Naive thymus-derived CD4-positive, alpha-beta T cell (primary cell): ENCODE measurements at places on chromosomes 3 and 15. TPM values are rescaled to one million over a fixed set of nuclear protein-coding genes. Genes with fewer than 3 reads are reported as not detected.

The TNNC1 gene
- 6.5 TPM for total RNA-seq

The GPR87 gene
- not detected for total RNA-seq

The VEPH1 gene
- total RNA-seq: 0.22 TPM

The THOC7 gene
- total RNA-seq: 41.6 TPM

The ABCF3 gene
- total RNA-seq: 102 TPM

The PDCD10 gene
- 31.5 TPM for total RNA-seq

The CASR gene
- total RNA-seq: 0.02 TPM in 1 of 2 replicates, not detected in the other

The B2M gene
- total RNA-seq: 6,506 TPM

The PDZRN3 gene
- not detected for total RNA-seq

The SOX14 gene
- total RNA-seq: not detected

The WDR53 gene
- 31.5 TPM for total RNA-seq

The TM4SF1 gene
- total RNA-seq: not detected in 2 replicates

The CHRFAM7A gene
- 1.8 TPM for total RNA-seq

The TRPC1 gene
- 1.2 and 1.5 TPM in 2 replicates for total RNA-seq

The SNX22 gene
- 1.2 TPM for total RNA-seq

The CNTN6 gene
- not detected for total RNA-seq

The SLC2A2 gene
- total RNA-seq: not detected

The CMTM8 gene
- 7.9 TPM for total RNA-seq

The EOMES gene
- 0.67 TPM for total RNA-seq

The CHST13 gene
- 3.8 TPM for total RNA-seq

The ARL14 gene
- not detected for total RNA-seq

DNA sequence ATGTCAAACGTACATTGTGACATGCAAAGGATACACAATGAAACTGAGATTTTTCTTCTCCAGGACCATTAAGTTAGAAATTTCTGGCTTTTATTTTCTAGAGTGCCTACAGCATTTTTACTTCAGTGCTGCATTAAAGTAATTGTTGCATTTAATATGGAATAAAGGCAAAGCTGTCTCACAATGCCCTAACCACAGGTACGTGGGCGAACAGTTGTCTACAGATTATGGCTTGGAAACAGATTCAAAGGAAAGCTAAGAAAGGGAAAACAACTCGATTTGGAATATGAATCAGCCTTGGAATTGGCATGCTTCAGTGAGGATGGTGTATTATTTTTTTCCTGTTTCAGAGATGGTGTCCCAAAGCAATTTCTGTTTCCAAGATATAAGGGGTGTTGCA, 79.1 kb upstream of the TUSC7 start:
- DNase-seq: no peak

DNA sequence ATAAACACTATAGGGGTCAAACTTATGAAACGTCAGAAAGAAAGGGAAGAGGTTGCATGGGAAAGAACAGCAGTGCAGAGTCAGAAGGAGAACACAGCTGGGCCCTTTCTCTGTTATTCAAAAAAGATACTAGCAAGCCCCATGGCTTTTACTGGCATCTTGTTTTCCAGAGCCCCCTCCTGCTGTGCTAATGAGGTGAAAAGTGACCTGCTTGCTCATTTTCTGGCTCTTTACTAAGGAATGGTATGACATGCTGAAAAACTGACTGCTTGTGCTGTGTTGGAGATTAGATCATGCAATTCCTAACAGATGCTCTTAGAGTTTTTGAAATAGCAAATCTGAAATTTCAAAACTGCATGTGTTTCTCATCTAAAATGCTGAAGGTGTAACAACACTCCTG, 541.6 kb upstream of the ALCAM start:
- no peak for DNase-seq

DNA sequence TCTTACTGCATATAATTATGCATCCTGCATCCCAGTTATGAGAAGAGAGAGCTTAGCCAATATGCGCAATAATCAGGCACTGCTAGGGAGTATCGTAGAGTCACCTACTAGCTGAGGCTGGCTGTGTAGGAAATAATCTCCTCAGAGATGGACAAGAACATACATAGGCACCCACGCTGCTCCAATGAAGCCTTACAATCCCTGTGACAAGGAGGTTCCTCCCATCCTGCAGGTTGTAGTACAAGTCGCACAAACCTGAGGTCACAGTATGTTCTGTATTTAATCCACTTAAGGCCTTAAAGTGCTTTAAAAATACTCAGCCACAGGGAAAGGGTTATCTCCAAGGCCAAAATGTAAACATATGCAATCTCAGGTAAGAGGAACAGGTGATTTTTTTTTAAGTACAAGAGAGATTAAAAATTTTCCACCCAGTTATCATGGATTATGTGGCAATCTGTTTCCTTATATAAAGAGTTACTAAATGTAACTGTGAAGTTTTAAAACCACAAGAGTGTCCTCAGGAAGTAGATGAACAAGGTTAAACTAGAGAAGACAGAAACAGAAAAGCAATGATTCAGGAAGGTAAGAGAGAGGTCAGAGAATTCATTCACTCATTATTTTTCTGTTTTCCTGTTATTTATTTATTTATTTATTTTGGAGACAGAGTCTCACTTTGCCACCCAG, 7.5 kb upstream of the COLQ start:
- DNase-seq: no peak

DNA sequence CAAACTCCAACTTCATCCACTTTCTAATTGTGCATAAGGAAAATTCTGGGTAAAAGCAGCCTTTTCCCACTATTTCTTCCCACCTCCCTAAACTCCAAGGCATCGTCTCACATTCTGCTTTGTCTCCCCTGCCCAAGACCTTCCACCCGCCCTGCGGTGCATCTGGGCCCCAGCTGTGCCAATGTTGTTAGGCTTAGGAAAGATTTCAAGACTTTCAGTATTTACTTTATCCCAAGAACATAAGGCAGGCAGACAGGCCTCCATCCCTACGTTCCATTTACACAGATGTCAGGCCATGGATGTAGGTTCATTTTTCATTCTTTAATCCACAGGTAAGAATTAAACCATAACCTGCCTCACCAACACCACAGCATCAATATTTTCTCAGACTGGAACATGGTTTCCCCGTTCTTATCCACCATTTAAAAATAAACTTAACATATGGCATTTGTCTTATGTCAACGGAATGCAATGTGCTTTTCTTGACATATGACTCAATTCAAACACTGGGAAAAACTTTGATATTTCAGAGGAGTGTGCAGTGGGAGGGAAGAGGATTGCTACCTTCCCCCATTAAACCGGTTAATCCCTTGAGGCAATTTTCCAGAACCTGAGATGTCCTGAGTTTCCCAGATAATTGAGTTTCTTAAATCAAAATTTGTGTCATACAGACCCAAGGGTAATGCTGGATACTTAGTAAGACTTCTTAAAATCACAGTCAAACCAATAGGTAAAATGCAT, 238.0 kb upstream of the LRIG1 start:
- no peak for DNase-seq

GRCh38 chr15:91521996-91522395, 331.5 kb upstream of the SLCO3A1 start:
- no peak for DNase-seq

GRCh38 chr3:136036306-136036705, 70.8 kb downstream of the PPP2R3A start:
- no peak for DNase-seq

DNA sequence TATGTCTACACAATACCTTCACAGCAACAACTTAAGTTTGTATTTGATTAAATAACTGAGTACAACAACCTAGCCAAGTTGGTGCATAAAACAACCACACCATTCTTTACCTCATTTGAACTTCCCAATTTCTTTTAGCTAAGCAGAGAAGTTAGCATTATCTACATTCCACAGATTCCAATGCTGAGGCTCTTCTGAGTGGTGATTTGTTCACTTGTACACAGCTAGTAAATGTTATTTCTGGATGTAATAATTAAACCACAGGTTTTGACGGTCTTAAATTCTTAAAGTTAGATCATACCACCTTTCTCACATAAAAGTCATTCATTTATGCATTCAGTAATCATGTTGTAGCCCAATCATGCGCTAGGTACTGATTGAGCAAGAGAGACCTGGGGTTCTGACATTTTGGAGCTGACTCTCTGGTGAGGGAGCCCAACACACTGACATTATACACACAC, 102.5 kb downstream of the SST start:
- no peak for DNase-seq

DNA sequence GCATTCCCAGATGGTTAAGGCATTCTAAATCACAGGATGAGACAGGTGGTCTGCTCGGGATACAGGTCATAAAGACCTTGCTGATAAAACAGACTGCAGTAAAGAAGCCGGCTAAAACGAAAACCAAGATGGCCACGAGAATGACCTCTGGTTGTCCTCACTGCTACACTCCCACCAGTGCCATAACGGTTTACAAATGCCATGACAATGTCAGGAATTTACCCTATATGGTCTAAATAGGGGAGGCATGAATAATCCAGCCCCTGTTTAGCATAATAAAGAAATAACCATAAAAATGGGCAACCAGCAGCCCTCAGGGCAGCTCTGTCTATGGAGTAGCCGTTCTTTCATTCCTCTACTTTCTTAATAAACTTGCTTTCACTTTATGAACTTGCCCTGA, 151.1 kb downstream of the ZNF385D start:
- no peak for DNase-seq

DNA sequence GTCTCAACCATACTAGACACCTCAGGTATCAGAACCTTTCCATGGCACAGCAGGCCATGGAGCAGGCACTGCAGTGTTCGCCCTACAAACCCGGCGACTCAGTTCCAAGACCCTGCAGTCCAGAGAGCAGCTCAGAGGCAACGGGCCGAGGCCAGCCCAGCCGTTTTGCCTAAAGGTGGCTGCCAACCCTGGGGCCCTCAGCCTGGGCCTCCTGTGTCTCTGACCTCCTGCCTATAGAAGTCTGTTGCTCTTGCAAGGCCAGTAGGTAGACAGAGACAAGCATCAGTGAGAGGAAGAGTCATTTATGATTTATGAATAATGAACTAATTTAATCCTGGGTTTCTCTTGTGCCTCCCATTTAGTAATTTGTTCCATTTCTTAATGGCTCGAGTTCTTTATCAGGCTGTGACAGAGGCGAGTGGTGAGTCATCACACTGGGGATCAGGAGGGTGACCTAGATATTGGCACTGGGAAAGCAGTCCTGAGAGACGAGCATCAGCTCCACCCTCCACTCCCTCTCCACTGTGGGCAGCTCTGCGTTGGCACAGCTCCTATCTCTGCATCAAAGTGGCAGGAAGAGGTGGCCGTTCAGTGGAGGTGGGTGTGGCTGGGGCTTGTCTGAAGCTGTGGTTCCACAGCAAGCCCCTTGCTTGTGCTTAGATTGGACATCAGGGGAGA, 79.8 kb downstream of the ABHD5 start:
- no peak for DNase-seq

GRCh38 chr3:14770591-14770990, 48.2 kb upstream of the FGD5 start:
- no peak for DNase-seq

- DNase-seq: no peak
Observed at GRCh38 chr3:136787349-136787748, 31.6 kb upstream of the SLC35G2 start.

DNA sequence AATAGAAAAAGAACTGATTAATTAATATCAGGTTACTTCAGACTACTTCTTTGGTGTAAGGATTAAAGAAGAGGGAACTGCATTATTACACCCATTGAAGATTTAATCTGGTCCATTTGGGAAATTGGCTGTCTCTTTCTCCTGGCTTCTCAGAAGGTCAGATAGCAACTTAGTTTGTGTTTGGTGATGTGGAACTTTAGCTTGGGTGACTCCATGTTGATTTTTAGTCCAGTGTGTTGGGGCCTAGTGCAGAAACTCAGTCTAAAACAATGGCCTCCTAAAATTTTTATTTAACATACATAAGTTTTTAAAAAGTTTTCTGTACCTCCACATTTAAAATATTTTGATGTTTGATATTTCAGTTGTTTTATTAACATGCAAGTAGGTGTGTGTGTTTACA, 27.6 kb upstream of the GPD1L start:
- DNase-seq: no peak

- no peak for DNase-seq
Observed at GRCh38 chr3:65356331-65357248, 668.8 kb upstream of the ADAMTS9 start.

- peak; percentile 70 for DNase-seq
Observed at GRCh38 chr3:172666873-172667694, 43.8 kb downstream of the NCEH1 start.

GRCh38 chr15:42984493-42985034, 64.0 kb upstream of the TTBK2 start:
- no peak for DNase-seq

- DNase-seq: no peak
Observed at GRCh38 chr15:51738553-51738952, 1.1 kb upstream of the LYSMD2 start.

GRCh38 chr3:196942915-196943277, 568 bp upstream of the NCBP2 start:
- DNase-seq: no peak

DNA sequence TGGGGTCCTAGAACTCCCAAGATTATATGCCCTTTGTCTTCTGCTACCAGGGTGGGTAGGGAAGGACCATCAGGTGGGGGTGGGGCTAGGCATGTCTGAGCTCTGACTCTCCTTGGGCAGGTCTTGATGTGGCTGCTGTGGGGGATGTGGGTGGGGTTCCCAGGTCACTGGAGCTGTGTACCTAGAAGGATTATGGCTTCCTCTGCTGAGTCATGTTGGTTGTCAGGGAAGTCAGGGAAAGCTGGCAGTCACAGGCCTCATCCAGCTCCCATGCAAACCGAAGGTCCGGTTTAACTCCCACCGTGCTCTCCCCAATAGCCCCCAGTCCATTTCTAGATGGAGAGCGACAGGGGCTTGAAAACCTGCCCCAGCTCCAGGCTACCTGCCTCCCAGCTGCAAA, 35.2 kb downstream of the EID1 start:
- no peak for DNase-seq

DNA sequence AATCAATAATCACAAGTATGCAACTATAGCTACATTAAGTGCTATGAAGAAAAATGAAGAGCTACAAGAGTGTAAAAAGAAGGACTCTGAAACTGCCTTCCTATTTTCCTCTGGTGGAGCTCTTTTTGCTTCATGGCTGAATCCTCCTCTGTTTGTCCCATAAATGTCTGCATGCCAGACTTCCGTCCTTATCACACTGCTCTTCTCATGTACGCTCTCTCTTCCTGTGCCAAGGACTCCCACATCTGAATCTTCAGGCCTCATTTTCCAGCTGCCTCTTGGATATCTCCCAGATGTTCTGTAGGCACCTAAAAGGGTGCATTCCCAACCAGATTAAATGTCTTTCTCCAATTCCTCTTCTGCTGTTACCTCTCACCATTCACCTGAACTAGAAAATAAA, 123.7 kb downstream of the MECOM start:
- no peak for DNase-seq

- peak; percentile 13 for DNase-seq
Observed at GRCh38 chr3:149771652-149772271, 19.5 kb upstream of the COMMD2 start.

- peak; percentile 48 for DNase-seq
Observed at GRCh38 chr15:20340931-20341661, 200.5 kb downstream of the GOLGA6L6 start.

DNA sequence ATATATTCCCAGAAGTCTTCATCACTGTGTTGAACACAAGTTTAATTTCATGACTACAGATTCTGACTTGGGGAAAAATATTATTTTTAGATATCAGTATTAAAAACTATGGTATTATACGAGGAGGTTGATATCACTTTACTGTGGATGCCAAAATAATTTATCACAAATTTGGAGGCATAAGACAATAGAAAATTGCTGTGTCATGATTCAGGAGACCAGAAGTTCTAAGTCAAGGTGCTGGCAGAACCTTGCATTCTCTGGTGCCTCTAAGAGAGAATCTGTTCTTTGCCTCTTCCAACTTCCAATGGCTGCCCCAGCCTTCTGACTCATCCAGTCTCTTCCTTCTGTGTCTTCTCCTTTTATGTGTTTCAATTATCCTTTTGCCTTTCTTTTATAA, 325.0 kb upstream of the CNTN4 start:
- DNase-seq: no peak
